ENCODE measurements at places on chromosomes 16 and 17.

- DNase-seq, result no peak
Measured at GRCh38 chr17:29086628-29087332, 43.8 kb downstream of the PIPOX start.

DNA sequence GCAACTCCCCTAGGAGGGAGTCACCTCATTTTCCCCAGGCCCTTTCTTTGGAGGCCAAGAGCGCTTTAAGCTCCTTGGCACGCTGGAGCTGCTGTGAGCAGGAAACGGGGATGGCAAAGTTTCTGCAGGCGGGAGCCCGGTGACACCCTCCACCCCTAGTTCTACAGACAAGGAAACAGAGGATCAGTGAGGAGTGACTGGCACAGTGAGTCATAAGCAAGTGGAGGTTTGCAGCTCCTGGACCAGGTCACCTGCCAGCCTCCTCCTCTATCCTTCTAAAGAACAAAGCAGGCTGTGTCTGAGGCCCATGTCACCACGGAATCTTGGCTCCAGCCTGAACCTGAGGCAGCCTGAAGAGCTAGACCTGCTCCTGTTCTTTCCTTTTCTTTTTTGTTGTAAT is 141.9 kb downstream of the TMEM132E start:
- no peak for DNase-seq

DNA sequence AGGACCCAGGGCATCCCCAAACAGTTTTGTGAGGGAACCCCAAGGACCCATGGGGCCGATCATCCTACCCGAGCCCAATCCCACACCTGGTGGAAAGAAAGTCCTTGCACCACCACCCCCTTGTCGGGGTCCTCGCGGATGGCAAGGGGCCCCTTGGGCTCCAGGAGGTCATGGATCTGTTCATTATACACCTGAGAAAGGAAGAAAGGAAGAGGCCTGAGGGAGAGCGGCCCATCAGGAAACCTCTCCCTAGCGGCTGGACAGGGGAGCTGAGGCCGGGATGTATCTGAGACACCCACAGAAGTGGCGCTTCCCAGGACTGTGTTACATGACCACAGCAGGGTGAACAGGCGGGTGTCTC is 12.8 kb downstream of the KIF18B start:
- DNase-seq, result no peak

DNA sequence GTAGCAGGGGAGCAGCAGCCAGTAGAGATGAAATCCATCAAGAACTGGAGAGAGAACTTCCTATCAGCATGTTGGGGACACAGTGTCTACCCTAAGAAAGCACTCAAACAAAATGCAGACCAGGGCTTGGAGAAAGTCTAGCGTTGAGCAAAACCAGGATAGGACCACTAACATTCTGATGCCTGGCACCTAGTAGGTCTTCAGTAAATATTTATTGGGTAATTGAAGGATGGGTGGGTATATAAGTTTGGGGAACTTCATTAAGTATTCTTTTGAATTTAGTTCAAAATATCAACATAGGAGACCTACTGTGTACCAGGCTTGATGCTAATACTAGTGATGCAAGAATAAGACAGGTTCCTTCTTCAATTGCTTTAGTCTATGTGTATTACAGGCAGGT is 30.9 kb downstream of the SLC6A2 start:
- no peak for DNase-seq

All from hippocampal formation (tissue), 2 donors.